ENCODE measurements at places on chromosomes 3 and 15.

- no peak for DNase-seq
Observed at GRCh38 chr3:171175741-171176234, 149.3 kb upstream of the SLC2A2 start.

GRCh38 chr3:150439657-150440056 is 31.6 kb downstream of the TSC22D2 start:
- DNase-seq, result no peak

DNA sequence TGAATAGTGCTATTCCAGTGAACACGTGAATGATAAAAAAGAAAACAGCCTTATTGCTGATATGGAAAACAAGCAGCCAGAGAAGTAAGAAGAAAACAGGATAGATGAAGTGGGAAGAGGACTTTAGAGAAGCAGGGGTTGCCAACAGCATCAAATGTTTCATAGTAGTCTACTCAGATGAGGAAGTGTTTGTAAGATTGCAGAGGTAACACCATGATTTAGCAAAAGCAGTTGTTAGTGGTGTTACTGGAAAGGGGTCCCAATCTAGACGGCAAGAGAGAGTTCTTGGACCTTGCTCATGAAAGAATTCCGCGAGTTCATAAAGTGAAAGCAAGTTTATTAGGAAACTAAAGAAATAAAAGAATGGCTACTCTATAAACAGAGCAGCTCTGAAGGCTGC is 108.8 kb upstream of the MCTP2 start:
- DNase-seq, result peak; percentile 9

DNA sequence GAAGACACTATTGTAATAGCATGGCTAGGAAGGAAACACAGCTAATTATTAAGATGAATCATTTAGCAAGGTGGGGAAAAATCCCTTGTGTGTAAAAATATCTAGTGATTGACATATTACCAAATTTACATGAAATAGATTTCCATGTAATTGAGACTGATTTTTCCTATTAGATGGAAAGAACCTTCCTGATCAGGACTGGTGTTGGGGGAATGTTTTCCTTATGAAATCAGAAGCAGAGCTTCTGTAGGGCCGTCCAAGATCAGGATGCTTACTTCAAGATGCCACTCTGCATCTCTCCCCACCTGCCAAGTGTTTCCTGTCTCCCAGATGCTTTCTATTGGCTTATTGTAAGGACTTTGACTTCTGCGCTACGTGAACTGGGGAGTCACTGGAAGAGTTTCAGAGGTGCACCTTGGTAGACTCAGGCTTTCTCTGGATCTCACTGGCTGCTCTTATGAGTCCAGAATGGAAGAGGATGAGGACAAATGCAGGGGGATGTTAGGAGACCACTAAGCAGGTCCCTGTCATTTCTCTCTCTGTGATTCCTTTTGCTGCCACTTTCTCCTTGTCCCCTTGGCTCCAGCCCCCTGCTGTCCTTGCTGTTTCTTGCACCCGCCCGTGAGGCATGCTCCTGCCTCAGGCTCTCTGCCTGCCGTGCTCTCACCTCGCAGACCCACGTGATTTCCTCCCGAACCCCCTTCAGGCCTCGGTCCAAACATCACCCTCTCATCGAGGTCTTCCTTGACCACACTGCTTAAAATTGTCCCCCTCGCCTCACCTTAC is 30.1 kb downstream of the BTD start:
- DNase-seq, result no peak

DNA sequence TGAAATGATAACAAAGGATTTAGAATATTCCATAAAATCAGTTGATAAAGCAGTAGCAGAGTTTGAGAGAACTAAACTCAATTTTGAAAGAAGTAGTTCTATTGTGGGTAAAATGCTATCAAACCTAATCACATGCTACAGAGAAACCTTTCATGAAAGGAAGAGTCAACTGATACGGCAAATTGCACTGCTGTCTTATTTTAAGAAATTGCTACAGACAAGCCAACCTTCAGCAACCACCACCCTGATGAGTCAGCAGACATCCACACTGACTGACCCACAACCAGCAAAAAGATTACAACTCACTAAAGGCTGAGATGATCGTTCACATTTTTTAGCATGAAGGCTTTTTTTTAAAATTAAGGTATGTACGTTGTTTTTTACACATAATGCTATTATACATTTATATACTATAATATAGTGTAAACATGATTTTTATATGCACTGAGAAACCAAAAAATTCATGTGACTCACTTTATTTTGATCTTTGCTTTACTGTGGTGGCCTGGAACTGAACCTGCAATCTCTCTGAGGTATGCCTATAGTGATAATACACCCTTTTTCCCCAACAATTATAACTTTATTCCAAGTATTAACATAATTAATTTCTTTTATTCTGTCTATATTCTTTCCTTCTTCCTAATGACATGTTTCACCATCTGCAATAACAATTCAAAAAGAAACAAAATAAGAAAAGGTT is 109.9 kb downstream of the TBC1D5 start:
- DNase-seq, result peak; percentile 43

DNA sequence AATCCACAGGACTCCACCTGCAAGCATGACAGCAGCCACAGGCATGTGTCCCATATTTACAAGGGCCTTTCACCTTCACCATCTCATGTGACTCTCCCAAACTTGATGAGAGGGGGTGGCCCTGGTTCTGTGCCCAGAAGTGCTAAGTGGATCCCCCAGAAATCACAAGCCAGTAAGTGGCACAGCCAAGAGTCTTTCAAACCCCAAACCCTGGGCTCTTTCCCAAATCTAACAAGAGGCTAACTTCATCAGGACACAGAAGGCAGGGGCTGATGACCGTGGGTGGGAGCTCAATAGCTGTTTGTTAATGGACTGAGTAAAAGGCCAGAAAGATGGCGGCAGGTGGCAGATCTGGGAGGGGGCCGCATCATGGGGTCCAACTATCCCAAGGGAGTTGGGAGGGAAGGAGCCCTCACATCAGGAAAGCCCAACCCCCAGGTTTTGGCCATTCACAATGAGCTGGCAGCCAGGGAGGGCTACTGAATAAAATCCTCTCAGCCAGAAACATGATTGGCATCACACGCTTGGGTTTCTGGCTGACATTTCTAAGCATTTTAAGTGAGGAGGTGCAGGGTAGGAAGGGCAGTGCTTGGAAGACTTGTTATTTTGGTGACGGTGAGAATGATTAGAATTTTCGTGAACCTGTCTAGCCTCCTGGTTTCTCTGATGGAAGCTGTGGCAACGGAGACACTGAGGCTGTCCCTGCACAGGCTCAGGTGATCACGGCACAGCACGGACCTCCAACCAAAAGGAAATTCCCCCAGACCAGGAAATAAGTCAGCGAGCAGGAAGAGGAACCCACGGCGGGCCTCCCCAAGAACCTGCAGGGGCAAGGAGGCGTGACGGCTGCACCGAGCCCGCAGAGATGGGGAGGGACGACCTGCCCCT is 109.3 kb downstream of the OXNAD1 start:
- DNase-seq, result peak; percentile 50

GRCh38 chr3:29531644-29532043 is 250.8 kb downstream of the RBMS3 start:
- no peak for DNase-seq

- DNase-seq, result no peak
Observed at GRCh38 chr3:9208605-9209152, 40.8 kb downstream of the SRGAP3 start.

- DNase-seq, result peak; percentile 60
Observed at GRCh38 chr3:127025456-127025855, 42.5 kb downstream of the PLXNA1 start.

DNA sequence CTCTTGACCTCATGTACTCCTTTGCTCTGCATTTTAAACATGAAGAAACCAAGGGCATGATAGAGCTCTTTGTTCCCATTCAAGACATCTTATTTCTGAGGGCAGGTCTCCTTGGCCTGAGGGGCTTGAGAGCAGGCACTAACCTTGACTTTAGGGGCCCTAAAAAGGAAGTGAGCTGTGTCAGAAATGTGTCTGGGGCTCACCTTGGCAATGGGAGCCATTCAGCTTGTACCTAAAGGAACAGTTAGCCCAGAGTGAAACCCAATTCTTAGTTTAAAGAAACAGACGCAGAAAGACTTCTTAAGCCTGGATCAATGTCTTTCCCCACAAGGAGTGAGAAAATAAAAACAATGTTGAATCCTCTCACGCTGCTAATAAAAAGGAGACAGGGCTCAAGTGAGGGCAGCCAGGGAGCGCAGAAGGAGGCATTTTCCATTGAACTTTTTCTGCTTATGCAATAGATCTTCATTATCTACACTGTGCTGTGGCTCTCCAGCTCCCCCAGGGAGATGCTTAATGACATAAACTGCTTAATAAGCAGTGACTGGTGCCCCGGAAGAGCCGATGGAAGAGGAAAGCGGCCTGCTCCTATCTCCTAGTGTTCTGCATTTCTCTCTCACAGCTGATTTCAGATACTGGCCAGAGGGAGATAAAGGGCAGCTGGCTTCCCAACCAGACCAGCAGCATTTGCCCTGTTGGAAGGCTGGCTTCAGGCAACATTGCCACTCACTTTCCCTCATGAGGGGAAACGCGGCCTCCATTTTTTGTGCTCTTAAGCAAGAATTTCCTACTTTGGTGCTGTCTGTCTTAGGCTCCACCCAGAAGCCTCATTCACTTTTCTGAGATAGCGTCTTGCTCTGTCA is 152.0 kb downstream of the OPA1 start:
- DNase-seq, result no peak

- no peak for DNase-seq
Observed at GRCh38 chr3:188667926-188668325, 503.8 kb upstream of the TPRG1 start.

GRCh38 chr3:129793319-129793718 is 100.2 kb downstream of the TMCC1 start:
- DNase-seq, result peak; percentile 65

DNA sequence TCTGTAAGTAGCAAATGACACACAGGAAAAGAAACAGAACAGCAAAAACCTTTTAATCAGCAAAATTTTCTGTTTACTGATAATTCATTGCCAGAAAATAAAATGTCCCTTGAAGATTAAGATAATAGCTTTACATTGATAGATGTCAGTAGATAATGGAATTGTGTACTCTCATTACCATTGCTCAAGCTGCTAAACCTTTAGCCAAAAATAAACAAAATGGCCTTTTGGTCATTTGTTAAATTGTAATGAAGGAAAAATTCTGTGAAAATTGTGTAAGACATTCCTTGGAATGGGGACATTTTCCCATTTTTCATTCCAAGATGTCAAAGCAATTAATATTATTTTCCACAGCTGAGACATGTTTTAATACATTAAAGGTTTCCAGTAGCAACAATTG is 189.8 kb downstream of the PLOD2 start:
- no peak for DNase-seq

GRCh38 chr3:190426806-190427507 is 22.7 kb downstream of the TMEM207 start:
- peak; percentile 30 for DNase-seq

DNA sequence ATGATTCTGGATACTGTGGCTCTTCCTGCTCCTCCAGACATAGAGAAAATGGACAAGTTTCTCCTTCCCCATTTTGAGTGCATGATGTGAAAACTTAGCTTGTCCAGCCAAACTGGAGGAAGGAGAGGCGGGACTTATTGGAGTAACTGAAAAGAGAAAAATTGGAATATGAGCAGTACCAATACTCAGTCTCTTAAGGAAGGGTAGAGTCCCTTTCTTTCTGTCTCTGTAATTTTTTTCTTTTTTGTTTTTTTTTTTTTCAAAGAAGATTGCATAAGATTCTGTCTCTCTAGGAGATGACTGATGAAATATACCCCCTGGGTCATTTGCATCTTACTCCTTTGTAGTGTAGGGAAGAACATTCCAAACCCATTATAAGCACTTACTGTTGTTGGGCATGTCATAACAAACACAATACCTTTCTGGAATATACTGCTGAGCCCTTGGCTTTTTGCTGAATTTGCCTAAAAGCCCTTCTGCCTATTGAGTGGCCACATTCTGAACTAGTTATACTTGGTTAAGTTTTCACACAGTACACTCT is 498.1 kb upstream of the TPRG1 start:
- DNase-seq, result peak; percentile 78

GRCh38 chr3:16523778-16524177 is 10.3 kb upstream of the RFTN1 start:
- peak; percentile 76 for DNase-seq

- DNase-seq, result peak; percentile 59
Observed at GRCh38 chr3:167913219-167913835, 177.8 kb downstream of the SERPINI1 start.

DNA sequence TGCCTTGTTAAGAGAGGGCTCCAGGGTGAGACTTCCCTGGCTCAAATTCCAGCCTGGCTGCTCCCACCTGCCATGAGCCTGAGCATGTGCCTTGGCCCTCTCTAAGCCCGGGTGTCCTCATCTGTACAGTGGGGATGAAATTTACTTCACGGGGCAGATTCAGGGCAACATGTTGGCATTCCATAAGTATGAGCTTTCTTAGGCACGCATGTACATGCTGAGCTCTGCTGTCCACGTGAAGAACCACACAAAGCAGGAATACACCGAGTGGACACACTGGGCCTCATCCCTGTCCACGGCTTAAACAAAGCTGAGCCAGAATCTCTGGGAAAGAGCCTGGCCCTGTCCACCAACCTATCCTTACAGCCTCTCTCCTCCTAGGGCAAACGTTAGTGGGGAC is 167.4 kb downstream of the OSBPL10 start:
- DNase-seq, result no peak

GRCh38 chr3:117751651-117752050 is 1042.1 kb downstream of the TUSC7 start:
- no peak for DNase-seq

GRCh38 chr3:122893754-122894668 is 99.1 kb downstream of the SLC49A4 start:
- DNase-seq, result no peak

GRCh38 chr15:42363942-42364341 is 4.6 kb downstream of the CAPN3 start:
- DNase-seq, result no peak

GRCh38 chr15:80545078-80545477 is 140.9 kb downstream of the ARNT2 start:
- DNase-seq, result no peak

- DNase-seq, result no peak
Observed at GRCh38 chr3:108495717-108496116, 14.7 kb downstream of the MYH15 start.

- no peak for DNase-seq
Observed at GRCh38 chr15:92733934-92734521, 78.5 kb upstream of the FAM174B start.

- DNase-seq, result no peak
Observed at GRCh38 chr3:101976473-101976872, 127.2 kb downstream of the NFKBIZ start.

DNA sequence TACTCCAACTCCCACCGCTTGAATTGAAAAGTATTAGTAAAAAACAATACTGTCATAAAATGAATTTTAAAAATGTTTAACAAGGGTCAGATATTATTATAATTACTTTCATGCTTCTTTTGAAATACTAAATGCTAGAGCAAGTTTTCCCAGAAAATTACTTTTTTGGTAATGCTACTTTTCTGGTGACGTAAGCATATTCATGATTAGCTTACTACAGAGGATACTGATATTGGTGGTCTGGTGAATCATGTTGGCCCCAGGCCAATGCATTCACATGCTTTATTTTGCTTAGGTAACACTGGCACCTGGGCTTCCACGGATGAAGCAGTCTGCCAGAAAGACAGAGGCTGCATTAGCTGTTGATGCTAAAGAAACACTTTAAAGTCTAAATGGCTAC is 12.4 kb downstream of the SPATA16 start:
- DNase-seq, result no peak

GRCh38 chr3:55574671-55575070 is 87.6 kb upstream of the WNT5A start:
- DNase-seq, result no peak

GRCh38 chr15:70956201-70956995 is 63.8 kb downstream of the LRRC49 start:
- no peak for DNase-seq
